ENCODE measurements at places on chromosomes 1 and 21. TPM values are rescaled to one million over a fixed set of nuclear protein-coding genes. Genes with fewer than 3 reads are reported as not detected.

KCNJ15 gene
- 0.38 TPM for total RNA-seq

GREM2 gene
- total RNA-seq: 1.4 TPM

ARMH1 gene
- 0.28 TPM for total RNA-seq

LCE6A gene
- not detected for total RNA-seq

KIAA1614 gene
- 4.5 TPM for total RNA-seq

LRRN2 gene
- not detected for total RNA-seq

NID1 gene
- total RNA-seq: 96.4 TPM

FLVCR1 gene
- total RNA-seq: 7.9 TPM

OR10J1 gene
- not detected for total RNA-seq

MTARC2 gene
- 4.8 TPM for total RNA-seq

LCA5L gene
- total RNA-seq: 1.4 TPM

PCP4L1 gene
- under 0.01 TPM for total RNA-seq

TGFBR3 gene
- 21.1 TPM for total RNA-seq

FMO5 gene
- 0.19 TPM for total RNA-seq

TIE1 gene
- total RNA-seq: 6.3 TPM

MEX3A gene
- total RNA-seq: 1.2 TPM

G0S2 gene
- 34.1 TPM for total RNA-seq

C1QTNF12 gene
- 0.85 TPM for total RNA-seq

KDF1 gene
- total RNA-seq: 0.28 TPM

SLC50A1 gene
- total RNA-seq: 27.3 TPM

VWA5B1 gene
- not detected for total RNA-seq

GJB5 gene
- total RNA-seq: 0.56 TPM

TRIM67 gene
- not detected for total RNA-seq

TMPRSS15 gene
- not detected for total RNA-seq

SLC9C2 gene
- total RNA-seq: not detected

FMO4 gene
- total RNA-seq: 0.96 TPM

FCER1G gene
- total RNA-seq: 0.38 TPM

RORC gene
- not detected for total RNA-seq

BNIPL gene
- total RNA-seq: 0.38 TPM

CHI3L2 gene
- 20.9 TPM for total RNA-seq

OR6K3 gene
- total RNA-seq: not detected

GBP5 gene
- 0.38 TPM for total RNA-seq

B3GALT2 gene
- 2.1 TPM for total RNA-seq

KRTAP6-3 gene
- not detected for total RNA-seq

CYP4B1 gene
- total RNA-seq: 0.28 TPM

CAPN8 gene
- 0.28 TPM for total RNA-seq

GSTM1 gene
- total RNA-seq: not detected

ATP5PF gene
- 68.1 TPM for total RNA-seq

PLA2G5 gene
- total RNA-seq: 0.56 TPM

BCL2L15 gene
- under 0.01 TPM for total RNA-seq

TMCO2 gene
- not detected for total RNA-seq

TMEM50A gene
- total RNA-seq: 197 TPM

SPATA6 gene
- 2.1 TPM for total RNA-seq

Measured in regular cardiac myocyte (primary cell).